ENCODE measurements at places on chromosomes 16 and 17.

DNA sequence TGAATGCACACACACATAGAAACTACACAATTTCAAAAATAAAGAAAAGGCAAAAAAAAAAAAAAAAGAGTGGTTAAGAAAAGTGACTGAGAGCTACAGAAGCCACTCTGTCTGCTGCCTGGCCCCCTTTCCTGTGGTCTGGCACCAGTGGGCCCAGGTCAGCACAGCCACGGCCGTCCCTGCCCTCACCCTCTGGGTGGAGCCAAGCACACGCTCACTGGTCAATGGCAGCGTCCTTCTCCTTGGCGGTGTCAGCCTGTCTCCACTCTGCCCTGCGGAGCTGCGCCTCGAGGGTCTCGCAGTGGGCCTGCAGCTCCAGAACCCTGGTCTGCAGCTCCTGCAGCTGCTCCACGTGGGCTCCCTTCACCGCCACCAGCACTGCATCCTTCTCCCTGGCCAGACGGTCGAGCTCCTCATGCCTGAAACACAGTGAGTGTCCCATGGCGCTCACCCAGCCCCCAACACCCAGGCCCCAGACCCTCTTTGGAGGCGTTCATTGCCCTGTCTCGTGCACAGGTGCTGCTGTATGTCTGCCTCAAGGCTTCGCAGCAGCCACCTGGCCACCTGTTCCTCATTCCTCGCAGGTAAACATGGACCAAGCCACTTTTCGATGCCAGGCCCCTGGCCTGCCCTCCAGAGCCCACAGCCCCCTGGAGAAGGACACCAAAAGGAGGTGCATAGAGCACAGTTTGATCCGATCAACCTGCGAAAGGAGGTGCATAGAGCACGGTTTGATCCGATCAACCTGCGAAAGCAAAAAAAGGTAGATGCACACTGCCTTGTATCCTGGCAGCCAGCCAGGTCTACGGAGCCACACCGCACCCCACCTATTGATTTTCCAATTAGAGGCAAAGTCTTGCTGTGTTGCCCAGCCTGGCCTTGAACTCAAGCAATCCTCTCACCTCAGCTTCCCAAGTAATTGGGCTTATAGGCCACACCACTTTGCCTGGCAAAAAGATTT lies 24.4 kb downstream of the CCDC57 start:
- DNase-seq = no peak

DNA sequence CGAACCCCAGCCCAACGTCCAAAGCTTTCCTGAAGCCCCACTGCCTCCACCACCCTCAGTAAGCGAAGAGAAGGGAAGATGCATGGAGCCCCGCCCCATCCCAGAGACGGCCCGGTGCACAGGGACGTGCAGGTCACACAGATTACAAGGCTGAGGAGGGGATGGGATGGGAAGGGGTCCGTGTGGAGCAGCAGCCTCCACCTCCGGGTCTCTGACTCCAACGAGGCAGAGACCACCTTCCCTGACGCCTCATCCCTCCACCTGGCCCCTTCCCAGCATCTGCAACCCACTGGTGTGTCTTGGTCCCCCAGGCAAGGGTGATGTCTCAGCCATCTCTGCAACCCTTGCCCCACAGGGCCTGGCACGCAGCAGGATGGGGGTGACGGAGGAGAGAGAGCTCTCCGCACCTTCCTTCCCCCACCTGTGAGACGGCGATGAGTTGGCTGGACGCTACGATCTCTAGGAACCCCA lies 58.5 kb downstream of the TBC1D16 start:
- DNase-seq = no peak

DNA sequence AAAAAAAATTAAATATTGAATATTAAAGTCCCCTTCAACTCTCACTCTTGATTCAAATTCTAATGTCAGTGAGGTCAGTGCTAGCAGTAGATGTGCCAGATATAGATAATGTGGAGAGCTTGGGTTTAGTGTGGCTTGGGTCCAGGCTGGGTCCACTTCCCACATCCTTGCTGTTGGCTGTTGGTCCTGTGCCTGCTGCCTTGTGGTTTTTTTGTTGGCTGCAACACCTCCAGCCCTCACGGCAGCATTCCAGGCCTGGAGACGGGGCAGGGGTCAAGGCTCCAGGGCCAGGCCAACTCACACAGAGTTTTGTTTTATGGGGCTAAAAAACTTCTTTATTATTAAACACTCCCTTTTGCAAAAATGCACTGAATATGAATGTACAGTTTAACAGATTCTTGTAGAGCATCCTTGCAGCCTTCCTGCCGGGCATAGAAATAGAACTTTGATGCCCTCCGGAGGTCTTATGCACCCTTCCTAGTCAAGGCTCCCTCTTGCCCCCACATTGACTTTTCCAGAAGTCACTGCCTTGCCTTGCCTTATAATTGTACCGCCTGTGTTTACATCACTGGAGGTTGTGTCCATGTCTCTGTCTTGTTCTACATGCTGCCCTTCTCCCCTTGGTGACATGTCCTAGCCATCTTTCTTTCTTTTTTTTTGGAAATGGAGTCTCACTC lies 25.5 kb upstream of the MYO15B start:
- no peak for DNase-seq

DNA sequence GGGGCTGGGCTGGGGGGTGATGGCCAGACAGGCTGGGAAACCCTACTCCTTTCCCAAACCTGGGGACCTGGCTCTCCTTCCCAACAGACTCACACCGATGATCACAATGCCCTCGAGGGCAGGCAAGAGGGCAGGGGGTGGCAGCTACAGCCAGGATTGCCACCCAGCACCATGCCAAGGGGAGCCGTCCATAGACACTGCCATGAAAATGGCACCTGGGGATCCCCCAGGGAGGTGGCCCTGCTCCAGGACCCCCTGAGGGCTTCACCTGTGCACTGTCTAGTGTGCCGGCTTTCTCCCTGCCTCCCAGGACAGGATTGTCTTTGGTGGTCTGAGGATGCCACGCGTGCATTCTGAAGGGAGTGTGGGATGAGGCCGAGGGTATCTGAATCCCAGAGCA lies 24.6 kb downstream of the RPH3AL start:
- no peak for DNase-seq

DNA sequence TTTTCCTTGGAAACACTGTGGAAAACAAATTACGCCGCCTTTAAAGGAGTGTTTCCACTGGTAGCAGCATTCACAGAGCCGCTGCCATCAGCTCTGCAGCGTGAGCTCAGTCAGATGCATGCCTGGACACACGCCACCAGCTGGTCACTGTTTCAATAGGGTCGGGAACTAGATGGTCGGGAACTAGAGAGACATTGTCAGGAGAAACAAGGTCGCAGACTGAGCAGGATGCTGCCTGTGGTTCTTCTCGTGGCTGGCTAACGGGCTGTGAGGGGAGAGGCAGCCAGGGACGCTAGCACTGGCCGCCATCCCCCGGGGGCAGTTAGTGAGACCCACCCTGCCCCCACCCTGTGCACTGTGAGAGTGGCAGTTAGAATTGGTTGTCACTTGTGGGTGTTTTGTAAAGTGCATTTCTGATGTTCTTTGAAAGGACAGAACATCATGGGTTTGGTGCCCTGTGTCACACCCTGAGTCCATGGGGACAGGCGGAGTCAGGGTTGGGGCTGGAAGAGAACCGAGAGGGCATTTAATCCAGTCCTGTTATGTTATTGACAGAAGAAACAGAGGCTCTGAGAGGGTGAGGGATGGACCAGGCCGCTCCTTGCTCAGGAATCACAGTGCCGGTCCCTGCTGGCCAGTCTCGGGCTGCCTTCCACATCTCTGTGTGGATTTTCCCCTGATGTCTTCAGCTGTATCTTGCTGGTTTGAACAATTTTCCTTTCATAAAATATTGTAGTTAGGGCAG lies 86.3 kb downstream of the SPECC1 start:
- peak; percentile 14 for DNase-seq

DNA sequence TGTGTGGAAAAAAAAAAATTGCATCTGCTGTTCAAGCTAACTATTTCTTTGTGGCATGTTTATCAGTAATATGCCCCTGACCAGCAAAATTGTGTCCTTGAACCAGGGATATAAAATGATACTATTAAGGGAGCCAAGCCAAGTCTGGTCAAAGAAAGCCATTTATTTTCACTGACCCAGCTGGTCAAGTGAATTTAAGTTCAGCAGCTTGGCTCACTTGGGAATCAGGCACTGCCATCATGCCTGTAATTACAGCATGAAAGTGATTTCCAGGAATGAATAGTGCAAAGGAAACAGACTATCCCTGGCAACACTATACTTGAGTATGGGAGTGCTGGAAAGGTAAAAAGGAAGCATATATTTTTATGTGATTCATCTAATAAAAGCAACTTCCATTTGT lies 934.6 kb upstream of the CDH8 start:
- DNase-seq = no peak

DNA sequence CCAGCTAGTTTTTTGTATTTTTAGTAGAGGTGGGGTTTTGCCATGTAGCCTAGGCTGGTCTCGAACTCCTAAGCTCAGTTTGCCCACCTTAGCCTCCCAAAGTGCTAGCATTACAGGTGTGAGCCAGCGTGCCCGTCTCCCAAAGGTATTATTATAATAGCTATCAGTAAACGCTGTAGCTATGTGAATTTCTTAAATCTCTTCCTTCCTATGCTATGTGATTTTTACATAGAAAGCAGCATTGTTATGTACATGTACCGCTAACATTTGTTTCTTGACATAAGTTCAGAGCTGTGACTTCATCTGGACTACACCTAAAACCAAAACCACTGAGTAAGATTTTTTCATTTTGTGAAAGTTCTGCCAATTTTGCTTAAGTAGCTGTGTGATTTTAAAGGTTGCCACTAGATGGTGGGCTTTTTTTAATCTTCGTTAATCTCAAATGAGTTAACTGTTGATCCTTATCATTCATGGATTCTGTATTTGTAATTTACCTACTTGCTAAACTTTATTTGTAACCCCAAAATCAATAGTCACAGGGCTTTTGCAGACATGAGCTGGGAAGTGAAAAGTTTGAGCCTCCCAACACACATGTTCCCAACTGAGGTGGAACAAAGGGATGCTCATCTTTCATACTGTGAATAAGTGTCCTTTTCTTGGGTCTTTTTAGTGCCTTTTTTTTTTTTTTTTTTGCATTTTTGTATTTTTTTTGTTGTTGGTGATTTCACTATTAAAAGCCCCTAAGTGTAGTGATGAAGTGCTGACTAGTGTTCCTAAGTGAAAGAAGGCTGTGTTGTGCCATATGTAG lies 21.9 kb downstream of the PRKAR1A start:
- no peak for DNase-seq

DNA sequence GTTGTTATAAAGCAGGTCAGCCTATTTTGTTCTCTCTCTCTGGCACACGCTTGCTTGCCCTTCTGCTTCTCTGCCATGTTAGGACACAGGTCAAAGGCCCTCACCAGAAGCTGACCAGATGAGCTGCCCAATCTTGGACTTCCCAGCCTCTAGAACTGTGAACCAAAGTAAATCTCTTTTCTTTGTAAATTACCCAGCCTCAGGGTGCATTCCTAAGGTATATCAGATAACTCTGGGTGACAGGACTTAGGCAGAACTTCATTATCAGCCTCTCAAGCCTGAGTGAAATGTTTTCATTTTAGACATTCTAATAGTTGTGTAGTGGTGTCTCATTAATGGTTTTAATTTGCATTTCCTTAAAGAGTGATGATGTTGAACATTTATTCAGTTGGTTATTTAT lies 124.3 kb downstream of the CDRT15L2 start:
- DNase-seq = no peak

DNA sequence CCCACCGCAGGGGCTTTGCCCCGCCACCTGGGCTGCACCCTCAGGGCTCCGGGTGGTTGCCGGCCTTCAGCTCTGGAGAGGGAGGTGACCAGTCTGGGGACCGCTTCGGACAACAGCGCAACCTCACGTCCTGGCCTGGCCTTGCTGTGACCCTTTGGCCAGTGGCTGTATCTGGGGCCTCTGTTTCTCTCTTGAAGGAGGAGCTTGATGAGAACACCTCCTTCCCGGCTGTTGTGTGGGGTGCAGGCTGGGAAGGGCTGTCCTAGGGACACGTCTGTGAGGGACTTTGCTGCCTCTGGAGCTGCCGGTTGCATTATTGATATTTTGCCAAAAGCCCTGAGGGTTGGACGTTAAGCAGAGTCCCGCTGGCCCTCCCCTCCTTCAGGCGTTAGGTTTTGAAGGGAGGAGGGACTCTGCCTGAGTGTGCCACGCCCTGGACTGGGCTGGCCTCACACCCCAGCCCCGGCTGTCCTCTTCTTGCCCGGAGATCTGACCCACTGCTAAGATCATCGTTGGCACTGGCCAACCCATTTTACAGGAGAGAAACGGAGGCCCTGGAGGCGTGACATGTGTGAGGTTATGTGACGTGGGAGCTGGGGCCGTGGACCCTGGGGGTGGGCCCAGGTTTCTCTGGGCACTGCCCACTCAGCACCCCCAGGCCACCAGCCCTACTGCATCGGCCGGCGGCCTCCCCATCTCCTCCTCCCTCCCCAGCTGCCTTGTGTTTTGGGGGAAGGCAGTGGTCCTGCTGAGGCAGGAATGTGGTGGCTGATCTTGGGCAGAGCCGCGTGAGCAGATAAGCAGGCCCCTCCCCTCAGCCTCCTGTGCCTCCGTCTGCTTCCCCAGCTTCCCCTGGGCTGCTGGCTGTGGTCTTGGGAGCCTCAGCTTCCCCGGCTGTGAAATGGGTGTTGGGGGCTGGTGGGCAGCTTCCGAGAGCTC lies 8.5 kb downstream of the ZFPM1 start:
- no peak for DNase-seq

DNA sequence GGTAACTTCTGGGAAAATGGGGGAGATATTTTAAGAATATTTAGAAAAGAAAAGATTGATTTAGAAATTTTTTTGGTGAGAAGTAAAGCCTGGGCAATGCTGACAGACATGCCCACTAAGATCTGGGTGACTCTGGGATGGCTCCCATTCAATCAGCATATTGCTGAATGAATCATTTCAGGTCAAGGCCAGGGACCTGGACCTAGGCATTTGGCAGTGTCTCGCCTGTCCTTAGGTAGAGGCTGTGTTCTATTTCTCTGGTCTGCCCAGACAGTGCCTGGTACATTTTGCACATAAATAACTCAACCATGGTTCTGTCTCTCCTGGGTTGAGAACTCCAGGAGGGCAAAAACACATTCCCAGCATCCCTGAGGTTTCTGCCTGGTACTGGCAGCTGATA lies 39.9 kb downstream of the SMPD3 start:
- no peak for DNase-seq

DNA sequence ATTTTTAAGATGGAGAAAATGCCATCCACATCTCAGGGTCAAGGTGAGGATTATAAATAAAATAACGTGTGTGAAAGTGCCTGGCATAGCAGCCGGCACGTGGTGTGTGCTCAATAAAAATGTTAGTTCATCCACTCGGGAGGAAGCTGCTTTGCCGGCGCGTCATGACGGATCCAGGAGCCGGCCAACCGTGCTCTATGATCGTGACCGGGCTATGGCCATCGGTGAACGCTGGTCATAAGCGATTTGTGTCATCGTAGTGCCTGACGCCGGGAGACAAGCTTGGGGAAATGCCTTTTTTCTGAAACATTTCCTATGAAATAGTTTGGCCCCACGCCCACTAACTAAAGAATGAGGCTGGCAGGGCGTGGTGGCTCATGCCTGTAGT lies 74.0 kb downstream of the CMC2 start:
- DNase-seq = peak; percentile 42

DNA sequence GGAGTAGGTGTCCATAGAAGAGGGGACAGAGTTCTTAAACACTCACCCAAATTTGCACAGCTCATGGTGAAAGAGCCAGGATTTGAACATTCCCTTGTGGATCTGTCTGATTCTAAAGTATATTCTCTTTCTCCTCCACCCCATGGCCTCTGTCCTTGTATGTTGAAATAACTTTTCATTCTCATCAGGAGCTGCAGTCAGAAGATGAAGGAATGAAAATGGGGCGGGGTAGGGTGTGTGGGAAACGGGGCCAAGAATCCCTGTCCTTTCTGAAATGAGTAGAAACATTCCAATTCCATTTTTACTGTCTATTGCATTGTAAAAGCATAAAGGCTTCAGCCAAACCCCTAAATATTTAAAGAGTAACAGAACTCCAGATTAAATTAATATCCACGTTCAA lies 42.8 kb downstream of the NOG start:
- DNase-seq = no peak
